Stimulated activated CD8-positive, alpha-beta memory T cell treated with anti-CD3 and anti-CD28 coated beads, Interleukin-4, amount 100 ng/mL, for 1 hour (primary cell): ENCODE measurements at places on chromosomes 11 and 22.

DNA sequence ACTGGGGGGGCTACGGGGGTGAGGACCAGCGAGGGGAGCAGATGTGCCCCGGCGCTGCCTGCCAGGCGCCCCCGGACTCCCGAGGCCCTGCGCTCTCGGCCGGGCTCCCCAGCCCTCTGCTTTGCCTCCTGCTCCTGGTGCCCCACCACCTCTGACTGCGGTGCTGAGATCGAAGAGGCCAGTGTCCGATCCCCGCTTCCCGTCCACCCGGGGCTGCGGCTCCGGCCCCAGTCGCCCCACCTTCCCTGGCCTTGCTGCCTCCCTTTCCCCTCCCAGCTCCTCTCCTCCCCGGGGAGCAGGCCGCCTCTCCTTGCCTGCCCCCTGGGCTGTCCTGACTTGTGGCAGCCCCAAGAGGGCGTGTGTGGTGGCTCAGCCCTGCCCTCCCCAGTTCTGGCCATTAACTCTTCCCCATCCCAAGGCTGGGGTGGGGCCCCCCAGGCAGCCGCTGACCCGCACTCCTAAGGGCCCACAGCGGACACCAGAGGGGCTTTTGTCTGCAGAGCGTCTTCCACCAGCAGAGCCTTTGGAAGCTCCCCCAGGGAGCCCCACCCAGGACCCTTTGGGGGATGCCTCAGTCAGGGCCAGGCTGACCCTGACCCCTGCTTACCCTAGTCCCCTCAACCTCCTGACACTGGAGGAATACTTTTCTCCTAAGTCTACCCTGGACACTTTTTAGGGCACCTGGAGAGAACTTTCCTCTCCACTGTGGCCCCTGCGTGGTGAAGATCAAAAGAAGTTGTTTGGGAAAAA lies 16.6 kb downstream of the RTN4RL2 start:
- no peak for DNase-seq

DNA sequence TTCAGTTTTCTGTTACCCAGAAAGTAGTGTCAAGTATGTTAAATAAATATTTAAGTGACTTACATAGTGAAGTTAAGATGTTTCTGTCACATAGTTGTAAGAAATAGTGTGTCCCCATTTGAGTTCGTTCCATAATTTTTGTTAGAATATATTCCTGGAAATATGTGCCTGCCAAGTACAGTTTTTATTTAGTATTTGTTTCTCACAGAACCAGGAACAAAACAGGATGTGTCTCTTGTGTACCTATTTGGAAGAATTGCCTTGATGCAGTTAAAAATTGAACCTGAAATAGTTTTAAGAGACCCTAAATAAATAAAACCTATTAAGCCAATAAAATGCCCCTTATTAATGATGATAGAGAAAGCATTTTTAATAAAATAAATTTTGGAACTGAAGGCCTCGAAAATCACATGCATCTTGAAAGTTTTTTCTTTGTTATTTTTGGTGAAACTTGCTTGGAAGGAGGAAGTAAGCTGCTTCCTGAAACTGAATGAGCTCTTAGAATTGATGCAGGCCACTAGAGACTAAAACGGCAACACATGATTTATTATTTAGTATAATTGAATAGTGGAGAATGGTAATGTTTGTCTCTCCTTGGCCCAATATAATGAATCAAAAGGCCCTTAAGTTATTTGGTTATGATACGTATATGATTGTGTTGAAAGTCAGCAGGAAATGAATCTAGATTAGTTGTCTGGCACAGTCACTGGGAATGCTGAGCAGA lies 55.9 kb downstream of the SWAP70 start:
- DNase-seq = no peak

DNA sequence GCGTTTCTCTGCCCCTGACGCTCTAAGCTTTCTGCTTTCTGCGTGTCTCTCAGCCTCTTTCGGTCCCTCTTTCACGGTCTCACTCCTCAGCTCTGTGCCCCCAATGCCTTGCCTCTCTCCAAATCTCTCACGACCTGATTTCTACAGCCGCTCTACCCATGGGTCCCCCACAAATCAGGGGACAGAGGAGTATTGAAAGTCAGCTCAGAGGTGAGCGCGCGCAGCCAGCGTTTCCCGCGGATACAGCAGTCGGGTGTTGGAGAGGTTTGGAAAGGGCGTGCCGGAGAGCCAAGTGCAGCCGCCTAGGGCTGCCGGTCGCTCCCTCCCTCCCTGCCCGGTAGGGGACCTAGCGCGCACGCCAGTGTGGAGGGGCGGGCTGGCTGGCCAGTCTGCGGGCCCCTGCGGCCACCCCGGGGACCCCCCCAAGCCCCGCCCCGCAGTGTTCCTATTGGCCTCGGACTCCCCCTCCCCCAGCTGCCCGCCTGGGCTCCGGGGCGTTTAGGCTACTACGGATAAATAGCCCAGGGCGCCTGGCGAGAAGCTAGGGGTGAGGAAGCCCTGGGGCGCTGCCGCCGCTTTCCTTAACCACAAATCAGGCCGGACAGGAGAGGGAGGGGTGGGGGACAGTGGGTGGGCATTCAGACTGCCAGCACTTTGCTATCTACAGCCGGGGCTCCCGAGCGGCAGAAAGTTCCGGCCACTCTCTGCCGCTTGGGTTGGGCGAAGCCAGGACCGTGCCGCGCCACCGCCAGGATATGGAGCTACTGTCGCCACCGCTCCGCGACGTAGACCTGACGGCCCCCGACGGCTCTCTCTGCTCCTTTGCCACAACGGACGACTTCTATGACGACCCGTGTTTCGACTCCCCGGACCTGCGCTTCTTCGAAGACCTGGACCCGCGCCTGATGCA lies at the start of gene MYOD1:
Gene MYOD1, plus strand, starts transcription at position 544 of the 910 bp plus-strand sequence. Its CDS starts 212 bp downstream, at position 756.
- no peak for DNase-seq

DNA sequence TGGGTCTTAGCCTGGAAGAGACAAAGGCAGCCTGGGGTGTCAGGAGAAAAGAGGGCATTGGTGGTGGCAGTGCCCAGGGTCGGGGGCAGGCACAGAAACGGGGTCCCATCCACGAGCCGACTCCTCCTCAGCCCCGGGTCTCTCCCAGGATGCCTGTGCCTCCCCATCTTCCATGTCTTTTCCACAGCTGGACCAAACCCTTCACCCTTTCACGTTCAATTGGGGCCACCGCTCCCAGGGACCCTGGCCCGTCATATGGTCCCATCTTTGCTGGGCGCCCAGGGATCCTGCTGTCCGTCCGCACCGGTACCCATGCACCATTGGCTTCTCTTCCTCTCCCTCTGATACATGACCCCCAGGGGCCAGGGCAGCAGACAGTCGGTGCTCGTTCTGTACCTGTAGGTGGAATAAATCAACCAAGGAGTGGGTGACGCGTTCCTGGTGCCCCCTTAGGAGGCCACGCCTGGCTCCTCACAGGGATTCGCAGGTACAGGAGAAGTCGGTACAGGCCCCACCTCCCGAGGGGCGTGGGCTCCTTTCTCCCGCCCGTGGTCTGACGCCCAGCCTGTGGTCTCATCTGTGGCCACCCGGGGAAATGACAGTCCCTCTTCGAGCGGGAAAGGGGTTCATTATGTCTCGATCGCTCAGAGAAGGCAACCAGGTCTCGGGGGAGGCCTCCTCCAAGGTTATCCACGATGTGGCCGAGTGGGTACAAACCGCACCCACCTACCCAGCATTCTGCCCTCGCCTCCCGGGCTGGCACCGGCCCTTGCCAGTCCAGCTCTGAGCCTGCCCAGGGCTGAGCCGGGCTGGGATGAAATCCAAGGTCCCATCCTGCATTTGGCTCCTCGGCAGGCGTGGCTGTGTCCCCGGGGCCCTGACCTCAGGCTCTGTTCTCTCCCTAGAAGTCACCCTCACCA lies 1493.6 kb downstream of the BRD1 start:
- DNase-seq = no peak

DNA sequence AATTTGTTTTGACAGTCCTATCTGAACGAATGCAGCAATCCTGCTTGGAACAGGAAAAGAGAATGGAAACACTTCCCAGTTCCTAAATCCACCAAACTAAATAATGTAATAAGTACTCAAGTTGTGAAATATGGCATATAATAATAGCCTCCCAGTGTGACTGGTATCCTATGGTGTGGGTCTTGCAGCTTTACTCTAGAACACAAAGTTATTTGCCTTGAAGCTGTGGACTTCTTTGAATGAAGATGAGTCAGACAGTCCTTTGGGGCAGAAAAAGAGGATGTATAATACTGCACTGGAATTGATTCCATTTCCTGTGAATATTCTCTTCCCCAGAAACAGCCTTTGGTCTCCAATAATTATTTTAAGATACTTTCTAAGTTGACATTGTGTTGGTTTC lies 887.0 kb downstream of the KCNA4 start:
- DNase-seq = no peak

- DNase-seq = no peak
Measured at GRCh38 chr11:128895526-128895925, 4.4 kb downstream of the KCNJ5 start.

DNA sequence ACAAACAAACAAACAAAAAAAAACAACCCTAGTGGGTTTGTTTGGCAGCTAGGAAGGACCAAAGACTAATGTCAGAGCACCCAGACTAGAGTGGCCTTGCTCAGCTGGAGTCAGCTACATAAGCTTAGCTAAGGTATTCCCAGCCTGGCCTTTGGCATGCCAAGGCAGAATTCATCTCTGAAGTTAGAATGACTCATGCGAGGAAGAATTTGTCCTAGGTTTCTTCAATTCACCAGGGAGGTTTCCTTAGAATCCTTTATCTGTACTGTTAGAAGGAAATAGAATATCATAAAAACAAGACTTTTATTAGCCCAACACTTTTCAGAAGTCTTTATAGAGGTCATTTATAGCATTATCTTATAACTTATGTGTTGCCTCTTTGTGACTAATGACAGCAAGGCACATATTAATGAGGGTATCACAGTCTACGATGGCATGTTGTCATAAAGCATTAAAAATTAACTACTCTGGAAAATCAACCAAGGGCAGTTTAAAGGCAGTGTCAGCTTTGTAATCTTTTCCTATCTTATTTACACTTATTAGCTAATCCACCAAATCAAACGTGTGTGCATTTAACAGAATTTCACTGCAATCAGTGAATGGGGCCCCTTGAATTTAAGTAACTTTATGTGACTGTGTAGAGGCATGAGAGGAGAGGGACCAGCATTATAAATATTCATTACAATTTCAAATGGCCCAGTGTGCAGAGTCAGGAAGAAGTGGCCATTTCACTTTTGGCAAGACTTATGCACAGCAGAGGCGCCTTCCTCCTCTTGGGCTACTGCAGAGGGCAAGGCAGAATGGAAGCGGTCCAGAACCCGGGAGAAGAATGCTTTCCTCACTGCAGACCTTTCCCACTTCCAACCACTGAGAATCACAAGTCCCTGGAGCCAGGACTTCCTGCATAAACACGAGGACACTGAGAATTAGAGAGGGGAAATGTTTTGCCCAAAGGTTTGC lies 36.3 kb downstream of the SLC5A1 start:
- no peak for DNase-seq

DNA sequence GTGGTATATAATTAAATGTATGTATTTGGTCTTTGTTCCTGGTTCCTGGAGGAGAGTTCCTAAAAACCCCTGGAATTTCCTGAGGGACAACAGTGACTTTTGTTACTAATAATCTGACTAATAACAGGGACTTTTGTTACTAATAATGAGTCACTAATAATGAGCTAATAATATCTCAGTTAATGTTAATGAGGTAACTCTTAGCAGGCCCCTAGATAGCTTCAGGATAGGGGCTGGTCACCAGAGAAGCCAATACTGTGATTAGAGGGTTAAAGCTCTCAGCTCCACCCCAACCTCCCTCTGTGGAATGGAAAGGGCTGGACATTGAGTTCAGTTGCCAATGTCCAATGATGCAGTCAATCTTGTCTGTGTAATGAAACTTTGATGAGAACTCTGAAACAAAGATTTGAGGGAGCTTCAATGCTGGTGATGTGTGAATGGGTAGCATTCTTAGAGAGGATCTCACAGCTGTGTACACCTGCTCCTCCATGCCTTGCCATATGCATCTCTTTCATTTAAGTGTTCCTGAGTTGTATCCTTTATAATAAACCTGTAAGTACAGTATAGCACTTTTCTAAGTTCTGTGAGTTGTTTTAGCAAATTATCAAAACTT lies 1431.4 kb upstream of the TENM4 start:
- DNase-seq = no peak

GRCh38 chr11:113148076-113148475 lies 166.3 kb upstream of the TTC12 start:
- DNase-seq = no peak

GRCh38 chr22:29352778-29353177 lies 35.6 kb downstream of the AP1B1 start:
- DNase-seq = no peak
